ENCODE measurements at places on chromosomes 2 and 18. TPM values are rescaled to one million over a fixed set of nuclear protein-coding genes. Genes with fewer than 3 reads are reported as not detected.
A peak's percentile ranks its signal among the peaks of the same experiment; 100 is the strongest.

Gene CYS1
- 0.32 TPM for total RNA-seq

DNA sequence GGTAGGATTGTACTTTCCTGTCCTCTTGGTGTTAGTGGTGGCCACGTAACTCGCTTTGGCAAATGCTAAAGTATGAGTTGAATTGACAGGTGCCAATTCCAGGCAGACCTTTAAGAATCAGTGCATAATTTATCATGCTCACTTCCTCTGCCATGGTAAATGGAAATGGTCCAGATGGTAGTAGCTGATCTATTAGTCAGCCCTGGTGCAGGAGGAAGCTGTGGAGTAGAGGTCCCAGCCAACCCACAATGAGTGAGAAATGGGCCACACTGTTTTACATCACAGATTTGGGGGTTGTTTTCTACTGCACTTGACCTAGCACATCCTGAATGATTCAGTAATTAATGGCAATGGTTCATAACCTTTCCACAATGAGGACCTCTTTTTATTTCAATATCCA lies 104.4 kb downstream of the RGPD3 start:
- peaks cover 3% of the 10 kb centered on the region for H3K27me3 ChIP-seq
- H3K4me1 ChIP-seq = peaks cover 6% of the 10 kb centered on the region
- peak; percentile 25 for DNase-seq
- H3K4me3 ChIP-seq = no peak overlapping the region
- H3K36me3 ChIP-seq = no peaks in the 10 kb centered on the region
- H3K27ac ChIP-seq = no peak overlapping the region

DNA sequence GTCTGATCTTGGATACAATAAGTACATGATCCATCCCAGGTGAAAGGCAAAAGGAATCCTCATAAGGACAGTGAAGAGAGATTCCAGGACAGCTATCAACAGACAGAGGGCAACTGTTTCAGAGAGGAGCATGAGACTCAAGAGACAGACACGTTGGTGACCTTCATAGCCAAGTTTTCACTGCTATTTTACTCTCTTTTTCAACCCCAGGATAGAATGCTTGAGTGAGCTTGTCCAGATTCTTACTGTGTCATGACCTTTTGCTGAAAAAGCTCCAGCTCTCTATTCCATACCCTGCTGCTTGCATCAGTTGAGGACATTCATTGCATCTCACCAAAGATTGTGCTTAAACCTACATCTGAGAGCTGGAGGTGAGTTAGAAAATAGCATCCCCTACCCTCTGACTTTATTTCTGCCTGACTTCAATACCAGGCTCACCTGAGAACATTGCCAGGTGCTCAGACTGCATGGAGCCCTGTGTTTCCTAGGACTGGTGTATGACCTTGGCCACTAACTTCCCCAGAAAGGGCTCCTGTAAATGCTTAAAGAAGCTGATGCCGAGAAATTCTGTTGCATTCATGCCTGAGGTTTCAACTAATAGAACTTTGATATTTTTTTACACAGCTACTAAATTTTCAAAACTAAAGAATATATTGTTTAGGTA lies 70.4 kb upstream of the TMEM17 start:
- no peak for DNase-seq
- H3K27me3 ChIP-seq = peaks cover 17% of the 10 kb centered on the region
- no peak overlapping the region for H3K4me3 ChIP-seq
- H3K27ac ChIP-seq = no peak overlapping the region

DNA sequence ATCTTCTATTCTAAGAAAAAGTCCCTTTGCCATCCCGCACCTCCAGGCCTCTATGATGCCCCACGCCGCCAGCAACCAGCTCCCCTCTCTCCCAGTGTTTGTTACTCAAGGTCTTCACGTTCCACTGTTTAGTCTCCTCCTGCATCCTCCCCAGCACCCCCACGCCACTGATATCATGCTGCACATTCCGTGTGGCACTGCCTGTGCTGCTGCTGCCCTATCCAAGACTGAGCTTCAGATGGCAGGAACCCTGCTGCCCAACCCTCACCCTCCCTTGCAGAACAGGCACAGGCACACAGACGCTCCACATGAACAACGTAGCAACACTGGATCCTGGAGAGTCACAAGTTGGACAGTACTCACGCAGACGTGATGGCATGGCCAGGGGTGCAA lies 35.3 kb downstream of the MYO5B start:
- peaks cover 24% of the 10 kb centered on the region for H3K27me3 ChIP-seq
- H3K27ac ChIP-seq = no peak overlapping the region
- no peaks in the 10 kb centered on the region for H3K4me1 ChIP-seq
- no peaks in the 10 kb centered on the region for H3K36me3 ChIP-seq

Gene VAMP5
- 28.0 TPM for total RNA-seq

Gene GDF7
- total RNA-seq = not detected

- H3K27ac ChIP-seq = peak overlapping the region; percentile 95
- peak overlapping the region; percentile 93 for H3K4me3 ChIP-seq
- peaks cover 40% of the 10 kb centered on the region for H3K36me3 ChIP-seq
- H3K27me3 ChIP-seq = no peaks in the 10 kb centered on the region
- DNase-seq = no peak
Observed at GRCh38 chr2:175181877-175182308, 383 bp upstream of the ATP5MC3 start.

Gene BOLL
- not detected for total RNA-seq

Gene COL4A4
- not detected for total RNA-seq

Gene ZNF892
- total RNA-seq = 2.9 TPM

DNA sequence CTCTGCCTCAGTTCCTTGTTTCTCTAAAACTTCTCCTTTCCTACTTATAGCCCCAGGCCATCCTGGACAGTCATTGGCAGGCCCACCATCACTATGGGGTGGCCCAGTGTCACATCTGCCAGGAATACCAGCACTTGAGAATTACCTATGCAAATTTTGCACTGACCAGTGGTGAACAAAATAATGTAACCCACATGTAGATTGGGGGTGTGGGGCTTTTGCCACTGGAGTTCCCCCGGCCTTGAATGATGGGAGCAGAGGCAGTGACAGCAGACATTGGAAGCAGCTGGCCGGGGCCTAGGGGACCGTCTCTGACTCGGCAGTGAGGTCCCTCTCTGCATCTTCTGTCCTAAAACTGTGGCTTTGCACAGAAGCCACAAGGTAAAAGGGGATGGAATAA lies 24.9 kb upstream of the DNMT3A start:
- H3K4me3 ChIP-seq = no peak overlapping the region
- no peaks in the 10 kb centered on the region for H3K36me3 ChIP-seq
- H3K27ac ChIP-seq = no peak overlapping the region
- H3K4me1 ChIP-seq = peaks cover 18% of the 10 kb centered on the region

DNA sequence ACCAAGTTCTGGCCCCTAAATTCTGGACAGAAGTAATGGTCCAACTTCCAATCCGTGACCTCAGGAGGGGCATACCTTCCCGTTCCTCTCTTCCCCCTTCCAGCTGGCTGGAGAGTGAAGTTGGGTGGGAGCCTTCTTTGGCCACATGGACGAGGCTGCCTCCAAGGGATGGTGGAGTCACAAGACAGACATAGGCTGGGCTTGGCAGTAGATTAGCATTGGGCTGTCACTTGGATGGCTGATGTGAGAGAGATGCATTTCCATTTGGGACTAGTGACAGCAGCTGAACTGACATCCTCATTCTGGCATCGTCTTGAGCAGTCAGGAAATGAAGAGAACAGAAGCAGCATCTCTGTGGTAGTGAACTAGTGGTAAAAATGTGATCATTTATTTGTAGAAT lies 12.6 kb downstream of the NT5DC4 start:
- no peak for DNase-seq
- no peaks in the 10 kb centered on the region for H3K36me3 ChIP-seq
- H3K27ac ChIP-seq = no peak overlapping the region
- H3K4me1 ChIP-seq = no peaks in the 10 kb centered on the region

Gene PCARE
- total RNA-seq = not detected

GRCh38 chr2:233047206-233047605 lies 12.9 kb upstream of the INPP5D start:
- peaks cover 2% of the 10 kb centered on the region for H3K27me3 ChIP-seq
- H3K4me1 ChIP-seq = no peaks in the 10 kb centered on the region
- H3K27ac ChIP-seq = no peak overlapping the region
- H3K4me3 ChIP-seq = no peak overlapping the region
- no peaks in the 10 kb centered on the region for H3K36me3 ChIP-seq

Gene CXCR4
- total RNA-seq = 103 TPM

- H3K36me3 ChIP-seq = peaks cover 64% of the 10 kb centered on the region
- H3K4me3 ChIP-seq = no peak overlapping the region
- no peak overlapping the region for H3K27ac ChIP-seq
- H3K4me1 ChIP-seq = peaks cover 20% of the 10 kb centered on the region
- no peaks in the 10 kb centered on the region for H3K27me3 ChIP-seq
Observed at GRCh38 chr18:79496978-79497637, 101.4 kb downstream of the NFATC1 start.

Gene SF3B6
- total RNA-seq = 141 TPM

DNA sequence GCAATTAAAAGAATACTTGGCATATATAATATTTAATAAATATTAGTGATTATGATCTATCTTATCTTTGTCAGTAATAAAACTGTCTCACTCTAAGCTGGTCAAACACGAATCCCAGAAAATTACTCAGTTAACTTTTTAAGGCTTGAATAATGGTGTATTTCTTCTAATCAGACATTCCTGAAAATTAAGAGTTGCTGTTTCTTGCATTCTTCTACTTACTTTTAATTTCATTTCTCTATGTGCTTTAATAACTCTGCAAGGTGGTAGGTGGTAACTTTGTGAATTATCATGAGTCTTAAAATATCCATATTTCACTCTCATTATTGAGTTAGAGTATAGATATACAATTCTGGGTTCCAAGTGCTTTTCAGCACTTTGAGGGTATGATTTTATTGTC lies 3.1 kb upstream of the SERPINB10 start:
- no peak for DNase-seq
- no peak overlapping the region for H3K4me3 ChIP-seq
- H3K4me1 ChIP-seq = peaks cover 2% of the 10 kb centered on the region

DNA sequence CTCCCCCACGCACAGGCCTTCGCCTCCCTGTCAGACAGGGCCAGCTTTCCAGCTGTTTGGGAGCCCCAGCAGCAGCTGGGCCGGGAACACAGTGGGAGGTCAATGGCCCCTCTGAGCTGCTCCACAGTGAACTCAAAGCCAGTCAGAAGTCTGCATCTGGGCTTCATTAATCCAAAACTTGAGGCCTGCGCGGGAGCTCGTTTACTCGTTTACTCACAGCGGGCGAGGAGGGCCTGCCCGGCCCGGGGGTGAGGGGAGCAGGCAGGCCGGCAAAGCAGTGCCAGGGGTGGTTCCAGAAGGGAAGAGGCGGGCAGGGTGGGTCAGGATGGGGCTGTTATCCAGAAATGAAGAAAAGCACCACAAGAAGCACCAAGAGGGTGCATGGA lies 36.8 kb upstream of the SEMA4C start:
- no peaks in the 10 kb centered on the region for H3K27me3 ChIP-seq
- H3K36me3 ChIP-seq = no peaks in the 10 kb centered on the region
- peaks cover 5% of the 10 kb centered on the region for H3K4me1 ChIP-seq
- no peak for DNase-seq

- DNase-seq = no peak
- H3K27me3 ChIP-seq = no peaks in the 10 kb centered on the region
- peaks cover 5% of the 10 kb centered on the region for H3K36me3 ChIP-seq
- no peak overlapping the region for H3K27ac ChIP-seq
Observed at GRCh38 chr2:219107758-219108157, 47.0 kb upstream of the IHH start.

GRCh38 chr18:2997429-2997828 lies 15.5 kb downstream of the LPIN2 start:
- H3K36me3 ChIP-seq = peaks cover 45% of the 10 kb centered on the region
- no peaks in the 10 kb centered on the region for H3K27me3 ChIP-seq
- H3K4me3 ChIP-seq = no peak overlapping the region
- no peak for DNase-seq
- peaks cover 78% of the 10 kb centered on the region for H3K4me1 ChIP-seq

Gene REG3G
- total RNA-seq = not detected

Gene WDPCP
- 5.8 TPM for total RNA-seq

GRCh38 chr18:54878159-54878622 lies 49.9 kb downstream of the RAB27B start:
- no peak for DNase-seq
- no peaks in the 10 kb centered on the region for H3K4me1 ChIP-seq
- H3K4me3 ChIP-seq = no peak overlapping the region

Gene BUB1
- total RNA-seq = 111 TPM
